ENCODE measurements at places on chromosomes 12 and 14.

DNA sequence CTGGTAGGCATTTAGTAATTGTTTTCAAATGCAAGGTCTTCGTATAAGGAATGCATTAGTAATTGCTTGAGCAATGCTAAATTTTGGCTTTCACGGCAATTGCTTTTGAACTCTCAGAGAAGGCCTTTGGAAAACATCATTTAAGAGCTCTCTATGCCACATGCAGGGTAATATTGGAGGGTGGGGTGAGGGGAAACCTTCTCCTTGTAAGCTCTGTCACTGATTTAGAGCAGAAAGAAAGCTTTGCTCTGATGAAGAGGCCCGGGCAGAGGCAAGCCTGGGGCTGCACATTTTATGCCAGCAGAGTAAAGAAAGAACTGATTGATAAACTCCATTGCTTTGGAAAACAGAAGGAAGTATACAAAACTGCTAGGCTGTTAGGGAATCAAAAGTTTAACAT is 70.9 kb downstream of the TRIM9 start:
- DNase-seq: no peak

- no peak for DNase-seq
These were observed 35.5 kb upstream of the ATF1 start for GRCh38 chr12:50728417-50728816.

GRCh38 chr14:77991128-77991772 is 178.9 kb upstream of the NRXN3 start:
- no peak for DNase-seq

GRCh38 chr12:72219937-72220336 is 52.2 kb upstream of the TRHDE start:
- DNase-seq: no peak

- DNase-seq: no peak
These were observed 75.5 kb downstream of the FAR2 start for GRCh38 chr12:29224572-29224971.

DNA sequence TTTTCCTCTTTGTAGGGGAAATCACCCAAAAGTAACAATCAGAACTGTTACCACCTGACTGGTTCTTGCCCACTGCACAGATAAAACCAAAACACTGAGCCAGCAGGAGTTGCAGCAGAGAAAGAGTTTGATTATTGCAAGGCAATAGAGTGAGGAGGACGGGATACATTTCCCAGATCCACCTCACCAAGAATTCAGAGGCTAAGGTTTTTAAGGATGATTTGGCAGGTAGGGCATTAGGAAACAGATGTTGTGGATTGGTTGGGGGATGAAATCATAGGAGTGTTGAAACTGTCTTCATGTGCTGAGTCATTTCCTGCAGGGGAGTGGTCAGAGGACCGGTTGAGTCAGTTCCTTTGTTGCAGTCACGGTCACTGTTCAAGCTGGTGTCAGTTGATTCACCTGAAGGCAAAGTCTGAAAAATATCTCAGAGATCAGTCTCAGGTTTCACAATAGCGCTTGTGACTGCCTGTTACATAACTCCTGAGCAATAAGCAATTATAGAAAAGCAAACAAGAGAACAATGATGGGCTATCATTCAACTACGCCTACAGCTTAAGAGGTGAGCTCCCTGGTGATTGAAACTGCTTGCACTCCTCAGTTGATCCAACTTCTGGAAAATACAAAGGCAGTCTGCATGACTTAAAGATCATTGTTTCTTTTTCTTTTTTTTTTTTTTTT is 20.3 kb upstream of the AMN1 start:
- no peak for DNase-seq

DNA sequence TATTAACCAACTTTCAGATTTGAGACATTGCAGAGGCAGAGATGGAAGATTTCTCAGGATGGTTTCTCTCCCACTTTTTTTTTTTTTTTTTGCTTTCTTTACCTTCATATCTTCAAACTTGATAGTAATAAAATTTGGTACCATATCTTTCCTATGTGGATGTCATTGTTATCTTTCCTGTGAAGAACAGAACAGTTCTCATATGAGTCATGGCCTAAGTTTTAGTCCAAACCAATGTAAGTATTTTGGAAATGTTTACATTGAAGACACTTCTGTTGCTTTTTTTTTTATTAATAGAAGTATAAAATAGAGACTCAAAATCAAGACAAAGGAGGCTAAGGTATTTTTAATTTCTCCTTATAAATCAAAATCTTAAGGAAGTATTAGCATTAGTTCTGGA is 95.2 kb downstream of the C12orf50 start:
- no peak for DNase-seq

DNA sequence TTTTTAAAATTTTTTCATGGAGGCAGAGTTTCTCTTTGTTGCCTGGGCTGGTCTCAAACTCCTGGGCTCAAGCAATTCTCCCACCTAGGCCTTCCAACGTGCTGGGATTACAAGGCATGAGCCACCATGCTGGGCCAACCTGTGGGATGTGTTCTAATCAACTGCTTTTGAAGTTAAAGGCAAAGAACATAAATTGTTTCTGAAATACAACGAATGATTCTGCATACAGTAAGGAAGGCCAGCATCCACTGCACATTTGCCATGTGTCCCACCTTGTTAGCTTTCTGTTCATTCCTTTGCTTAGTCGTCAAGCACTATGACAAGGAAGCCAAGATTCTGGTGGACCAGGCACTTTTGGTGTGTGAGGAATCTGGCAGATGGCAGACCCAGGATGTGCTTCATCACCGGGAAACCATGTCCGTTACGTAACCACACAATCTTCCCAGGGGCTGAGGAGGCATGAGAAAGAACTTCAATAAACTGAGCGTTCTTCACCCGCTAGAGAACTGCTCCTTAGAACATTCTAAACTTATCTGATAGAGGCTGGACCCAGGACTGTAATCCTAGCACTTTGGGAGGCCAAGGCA is 24.5 kb downstream of the MOK start:
- no peak for DNase-seq

GRCh38 chr12:87344699-87345098 is 684.5 kb downstream of the C12orf50 start:
- no peak for DNase-seq

GRCh38 chr12:24997970-24998582 is 49.2 kb upstream of the BCAT1 start:
- no peak for DNase-seq

GRCh38 chr14:77498120-77498979 is at the start of gene ISM2:
TSS of gene ISM2 (minus strand) at chr14:77498816. CDS start at chr14:77498793, 23 bp downstream.
- peak; percentile 77 for DNase-seq

DNA sequence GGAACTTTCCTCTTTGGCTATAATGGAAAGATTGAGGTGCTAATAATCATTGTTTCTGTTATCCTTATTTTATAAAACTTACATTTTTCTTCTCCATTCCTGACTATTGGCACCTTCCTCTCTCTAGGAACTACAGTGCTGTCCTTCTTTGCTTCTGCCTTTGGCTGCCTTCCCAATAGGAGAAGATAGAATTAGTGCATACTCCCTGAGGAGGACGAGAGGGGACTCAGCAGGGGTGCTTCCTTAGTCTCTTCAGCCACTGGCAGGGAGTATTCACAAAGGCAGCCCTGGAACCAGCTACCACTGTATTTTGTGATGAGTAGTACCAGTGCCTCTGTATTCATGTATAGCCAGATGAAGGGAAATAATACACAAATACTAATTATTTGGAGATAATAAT is 208.5 kb downstream of the FOXG1 start:
- no peak for DNase-seq

DNA sequence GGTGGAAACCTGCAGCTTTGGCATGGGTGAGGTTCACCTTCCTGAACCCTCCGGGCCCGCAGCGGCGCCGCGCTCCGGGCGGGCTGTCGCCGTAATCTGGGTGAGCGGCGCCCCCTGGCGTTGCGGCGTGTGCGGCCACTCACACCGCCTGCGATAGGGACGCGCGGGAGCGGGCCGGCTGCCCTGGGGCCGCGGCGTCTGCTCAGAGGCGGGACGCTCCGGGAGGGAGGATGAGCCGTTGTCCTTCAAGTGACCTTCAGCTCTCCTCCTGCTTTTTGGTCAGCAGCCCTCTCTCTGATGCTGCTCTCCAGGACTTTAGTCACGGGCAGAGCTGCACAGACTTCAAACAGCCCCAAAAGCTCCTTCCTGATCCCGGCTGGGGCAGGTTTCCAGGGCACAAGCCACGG is 211.7 kb upstream of the FKBP4 start:
- DNase-seq: peak; percentile 86

DNA sequence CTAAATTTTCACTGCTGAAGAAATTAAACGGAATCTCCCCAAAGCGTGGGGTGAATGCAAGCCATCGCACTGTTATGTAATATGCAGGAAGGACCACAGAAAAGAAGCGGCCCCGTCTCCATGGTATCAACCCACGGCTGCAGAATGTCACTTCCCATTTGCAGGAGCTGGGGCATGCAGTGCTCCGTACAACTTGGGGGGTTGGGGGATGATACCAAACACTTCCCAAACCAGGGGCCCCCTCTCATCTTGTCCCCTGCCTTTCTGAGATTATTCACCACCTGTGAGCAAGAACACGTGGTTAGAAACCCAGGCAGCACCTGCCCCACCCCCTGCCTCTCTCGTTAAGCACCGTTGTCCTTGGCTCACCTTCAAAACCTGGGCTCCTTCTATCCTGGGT is 505.1 kb upstream of the TMEM132C start:
- no peak for DNase-seq

GRCh38 chr12:117343296-117343695 is 18.1 kb downstream of the NOS1 start:
- no peak for DNase-seq

- DNase-seq: no peak
These were observed 58.4 kb downstream of the PTHLH start for GRCh38 chr12:27913999-27914614.

GRCh38 chr14:100391724-100392123 is 68.6 kb downstream of the SLC25A47 start:
- no peak for DNase-seq

- DNase-seq: no peak
These were observed 13.5 kb upstream of the IRF2BPL start for GRCh38 chr14:77041881-77042545.

- no peak for DNase-seq
These were observed 2.5 kb downstream of the PTPN6 start for GRCh38 chr12:6953442-6954315.

DNA sequence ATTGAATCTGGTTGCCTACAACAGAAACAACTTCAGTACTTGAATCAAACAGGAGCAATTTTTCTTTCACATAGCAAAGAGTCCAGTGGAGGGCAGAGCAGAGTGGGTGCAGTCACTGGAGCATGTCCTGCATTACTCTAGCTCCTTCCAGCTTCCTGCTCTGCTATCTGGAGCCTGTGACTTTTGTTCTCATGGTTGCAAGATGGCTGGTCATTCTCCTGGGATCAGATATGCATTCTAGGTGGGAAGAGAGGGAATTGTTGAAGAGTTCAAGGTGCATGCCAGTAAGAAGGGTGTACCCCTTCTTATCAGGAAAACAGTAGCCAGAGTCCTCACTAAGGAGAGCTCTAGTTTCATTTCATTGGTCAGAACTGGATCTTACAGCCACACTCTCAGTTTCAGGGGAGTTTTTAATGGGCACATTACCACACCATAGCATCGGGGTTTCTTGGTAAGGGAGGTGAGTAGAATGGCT is 8.0 kb downstream of the IFT43 start:
- no peak for DNase-seq

DNA sequence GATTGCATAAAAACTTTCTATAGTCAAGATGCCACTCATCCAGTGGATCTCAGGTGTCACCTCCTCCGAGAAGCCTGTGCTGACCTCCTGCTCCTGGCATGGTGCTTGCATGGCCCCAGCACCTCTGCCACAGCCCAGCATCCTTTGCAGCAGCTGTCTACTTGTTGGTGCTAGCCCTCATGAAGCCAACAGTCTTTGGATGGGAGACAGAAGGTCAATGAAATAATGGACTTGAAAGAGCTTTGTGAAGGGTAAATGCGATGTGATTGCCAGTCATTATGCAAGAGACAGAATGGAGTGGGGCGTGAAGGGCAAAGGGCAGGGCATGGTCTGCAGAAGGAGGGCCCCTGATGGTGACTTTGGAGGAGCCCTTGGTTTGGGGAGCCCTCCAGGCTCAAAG is 63.0 kb upstream of the CLMN start:
- no peak for DNase-seq

DNA sequence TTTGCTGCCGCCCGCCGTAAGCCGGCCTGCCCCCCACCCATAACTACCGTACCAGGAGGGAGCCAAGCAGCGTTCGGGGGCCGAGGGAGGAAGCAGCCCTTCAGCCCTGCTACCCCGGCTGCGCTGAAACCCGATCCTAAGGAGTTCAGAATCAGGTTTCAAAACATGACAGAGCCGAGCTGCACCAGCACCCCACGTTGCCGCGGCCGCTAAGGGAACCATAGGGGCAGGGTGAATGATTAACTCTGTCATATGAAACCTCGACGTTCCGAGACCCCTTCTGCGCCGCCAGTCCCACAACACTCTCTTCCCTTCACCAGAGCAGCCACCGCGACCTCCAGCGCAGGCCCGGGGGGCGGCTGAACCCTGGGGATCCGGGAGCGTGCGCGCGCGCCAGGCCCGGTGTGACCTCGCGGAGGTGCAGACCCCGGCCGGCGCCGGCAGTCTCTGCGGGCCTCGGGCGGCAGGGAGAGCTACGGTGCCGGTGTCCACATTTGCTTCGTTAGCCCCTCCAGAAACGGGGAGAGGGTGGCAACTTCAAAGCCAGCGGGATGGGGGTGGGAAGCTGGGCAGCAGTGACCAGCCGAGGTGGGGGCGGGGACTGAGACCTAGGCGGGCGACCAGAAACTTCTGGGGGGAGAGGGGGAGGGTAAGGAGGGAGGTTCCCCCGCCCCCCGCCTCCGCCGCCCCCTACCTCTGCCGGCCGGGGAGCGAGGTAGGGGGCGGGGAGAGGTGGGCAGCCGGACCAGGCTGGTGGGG is 1.6 kb downstream of the SIX4 start:
- DNase-seq: peak; percentile 79

GRCh38 chr14:84087986-84088531 is 1441.9 kb upstream of the FLRT2 start:
- no peak for DNase-seq

GRCh38 chr14:36901861-36902260 is 240.2 kb downstream of the PAX9 start:
- DNase-seq: no peak

- no peak for DNase-seq
These were observed 20.9 kb upstream of the PPP1CC start for GRCh38 chr12:110763583-110763982.

DNA sequence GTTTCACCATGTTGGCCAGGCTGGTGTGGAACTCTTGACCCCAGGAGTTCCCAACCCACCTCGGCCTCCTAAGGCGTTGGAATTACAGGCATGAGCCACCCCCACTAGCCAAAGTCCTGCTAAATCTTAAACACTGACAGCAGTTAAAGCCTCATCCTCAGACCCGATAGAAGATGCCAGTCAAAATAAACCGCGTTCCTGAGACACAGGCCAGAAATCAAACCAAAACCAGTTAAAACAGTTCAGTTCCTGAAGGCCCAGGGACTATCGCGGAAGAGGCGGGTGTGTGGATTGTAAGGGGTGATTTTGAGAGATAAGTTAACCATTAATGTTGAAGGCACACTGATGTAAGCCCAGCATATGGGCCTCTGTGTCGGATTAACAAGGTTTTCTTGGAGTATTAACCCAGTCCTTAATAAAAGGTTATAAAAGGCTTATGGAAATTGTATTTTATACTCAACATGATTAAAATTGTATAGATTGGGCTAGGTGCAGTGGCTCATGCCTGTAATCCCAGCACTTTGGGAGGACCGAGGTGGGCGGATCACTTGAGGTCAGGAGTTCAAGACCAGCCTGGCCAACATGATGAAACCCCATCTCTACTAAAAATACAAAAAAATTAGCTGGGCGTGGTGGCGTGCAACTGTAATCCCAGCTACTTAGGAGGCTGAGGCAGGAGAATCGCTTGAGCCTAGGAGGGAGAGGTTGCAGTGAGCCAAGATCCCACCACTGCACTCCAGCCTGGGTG is 18.7 kb upstream of the CDCA4 start:
- DNase-seq: no peak

GRCh38 chr14:74804219-74804825 is 41.2 kb downstream of the YLPM1 start:
- DNase-seq: no peak
